ENCODE measurements at places on chromosomes 4 and X.

DNA sequence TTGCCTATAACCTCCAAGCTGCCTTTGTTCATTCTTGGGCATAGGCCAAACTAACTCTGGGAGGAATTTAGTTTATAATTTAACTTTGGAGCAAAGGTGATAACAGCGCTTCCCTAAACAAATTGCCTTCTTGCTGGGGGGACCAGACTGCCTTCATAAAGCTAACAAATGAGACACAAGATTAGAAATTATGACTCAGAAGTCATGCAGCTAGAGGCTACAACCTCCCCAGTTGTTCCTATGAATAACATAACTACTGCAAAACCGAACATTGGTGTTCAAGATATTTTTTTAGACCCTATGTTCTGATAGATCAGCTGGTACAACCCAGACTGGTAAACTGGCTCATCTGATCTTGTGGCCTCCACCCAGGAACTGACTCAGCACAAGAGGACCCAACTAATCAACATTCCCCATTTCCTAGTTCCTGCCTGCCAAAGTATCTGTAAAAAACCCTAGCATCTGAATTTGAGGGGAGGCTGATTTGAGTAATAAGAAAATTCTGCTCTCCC lies 22.0 kb upstream of the TMPRSS11B start:
- DNase-seq: no peak

DNA sequence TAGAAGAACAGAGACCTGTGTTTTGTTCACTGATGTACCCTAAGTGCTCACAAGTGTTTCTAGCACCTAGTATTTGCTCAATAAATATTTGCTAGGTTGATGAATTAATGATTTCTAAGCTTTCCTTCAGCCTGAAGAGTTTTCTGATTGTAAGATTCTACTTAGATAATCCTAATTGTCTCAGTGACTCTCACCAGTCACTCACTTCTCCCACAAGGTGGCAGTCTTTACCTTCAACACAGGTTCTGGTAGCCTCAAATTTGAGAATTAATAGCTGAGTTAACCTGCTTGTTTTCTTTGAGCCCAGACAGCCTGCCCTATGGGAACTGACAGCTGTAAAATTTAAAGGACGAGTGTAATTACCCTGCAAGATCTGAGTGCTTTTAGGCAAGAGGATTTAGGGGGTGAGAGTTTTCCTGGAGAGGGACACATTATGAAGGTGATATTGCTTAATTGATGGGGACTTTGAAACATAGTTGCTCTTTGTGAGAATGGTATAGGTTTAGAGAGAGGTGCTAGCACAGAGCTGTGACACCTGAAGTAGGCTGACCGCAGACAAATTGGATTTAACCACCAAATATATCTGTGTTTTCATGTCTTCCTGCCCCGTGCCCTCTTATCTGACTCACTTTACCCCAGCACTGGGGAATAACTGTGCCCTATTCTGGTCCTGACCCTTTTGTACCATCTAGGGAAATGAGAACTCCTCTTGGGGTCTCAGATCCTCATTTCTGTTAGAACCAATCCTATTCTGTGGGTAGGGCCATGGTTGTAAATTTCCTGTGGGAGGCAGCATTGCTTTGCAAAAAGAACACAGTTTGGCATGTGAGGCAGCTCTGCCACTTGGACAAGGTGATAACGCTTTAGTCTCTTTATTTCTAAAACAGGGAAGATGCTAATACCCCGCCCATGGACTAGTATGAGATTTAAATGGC lies 27.7 kb downstream of the CD38 start:
- peak; percentile 6 for DNase-seq

- DNase-seq: no peak
These were observed 200.4 kb downstream of the TEX13C start for GRCh38 chrX:125520029-125520428.

- no peak for DNase-seq
These were observed 54.5 kb upstream of the BCOR start for GRCh38 chrX:40152173-40152711.

DNA sequence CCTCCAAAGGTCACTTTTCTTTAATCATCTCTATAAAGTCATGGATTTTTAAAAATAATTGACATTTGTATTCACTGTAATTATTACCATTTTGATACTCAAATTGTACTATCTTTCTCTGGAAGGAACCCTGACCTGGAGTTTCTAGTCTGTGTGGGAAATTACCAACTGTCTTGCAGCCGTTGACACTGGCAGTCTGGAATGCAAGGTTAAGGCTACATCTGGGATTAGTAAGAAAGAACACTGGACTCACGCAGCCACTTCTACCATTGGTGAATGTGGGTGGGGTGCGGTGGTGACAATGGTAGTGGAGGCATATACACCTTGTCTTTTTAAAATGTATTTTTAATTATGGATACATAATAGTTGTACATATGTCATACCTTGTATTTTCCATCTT lies 40.9 kb downstream of the EGF start:
- DNase-seq: no peak

GRCh38 chrX:74451450-74452198 lies 30.3 kb downstream of the SLC16A2 start:
- no peak for DNase-seq

GRCh38 chrX:97060020-97060419 lies 176.3 kb downstream of the RPA4 start:
- no peak for DNase-seq

DNA sequence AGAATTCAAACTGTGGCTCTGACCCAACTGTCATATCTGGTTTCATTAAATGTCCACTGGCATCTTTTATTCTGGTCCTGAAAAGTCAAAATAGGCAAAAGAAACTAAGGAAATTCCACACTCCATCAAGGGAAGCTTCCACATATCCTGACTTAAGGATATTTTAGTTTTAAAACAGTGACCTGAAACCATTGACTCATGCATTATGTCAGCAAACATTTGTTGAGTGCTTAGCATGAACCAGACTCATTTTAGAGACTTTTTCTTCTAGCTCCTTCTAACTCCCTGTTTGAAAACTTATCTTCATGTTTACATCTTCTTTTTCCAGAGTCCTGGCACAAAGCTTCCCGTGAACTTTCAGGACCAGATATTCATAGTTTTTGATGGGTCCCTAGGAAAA lies 6.9 kb upstream of the CXCL1 start:
- DNase-seq: no peak

DNA sequence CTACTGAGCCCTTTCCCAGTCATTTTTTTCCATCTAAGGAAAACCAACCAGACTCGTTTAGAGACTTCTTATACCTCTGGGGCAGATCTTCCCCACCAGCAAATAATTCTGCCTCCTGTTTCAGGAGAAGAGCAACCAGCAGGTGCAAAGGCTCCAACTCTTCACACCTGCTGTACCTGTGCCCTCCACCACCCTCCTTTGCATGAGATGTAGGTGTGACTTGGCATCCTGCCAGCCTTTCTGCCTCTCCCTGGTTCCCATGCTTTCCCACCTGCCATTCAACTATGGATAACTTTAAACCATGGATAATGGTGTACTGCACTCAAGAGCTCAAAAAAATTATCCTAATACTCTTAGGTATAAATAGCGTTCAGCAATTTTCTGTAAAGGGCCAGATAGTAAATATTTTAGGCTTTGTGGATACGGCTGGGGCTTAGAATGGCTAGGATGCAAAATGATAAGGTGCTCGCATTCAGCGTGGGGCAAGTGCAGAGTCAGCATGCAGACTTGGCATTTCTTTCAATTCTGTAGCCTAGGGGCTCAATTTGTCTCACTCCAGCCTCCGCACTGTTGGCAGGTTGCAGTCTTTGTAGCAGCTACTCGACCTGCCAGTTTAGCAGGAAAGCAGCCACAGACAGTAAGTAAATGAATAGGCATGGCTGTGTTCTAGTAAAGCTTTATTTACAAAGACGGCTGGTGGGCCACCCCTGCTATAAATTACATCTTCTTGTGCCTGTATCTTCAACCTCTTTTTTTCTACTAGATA lies 79.8 kb downstream of the HCCS start:
- DNase-seq: peak; percentile 57

DNA sequence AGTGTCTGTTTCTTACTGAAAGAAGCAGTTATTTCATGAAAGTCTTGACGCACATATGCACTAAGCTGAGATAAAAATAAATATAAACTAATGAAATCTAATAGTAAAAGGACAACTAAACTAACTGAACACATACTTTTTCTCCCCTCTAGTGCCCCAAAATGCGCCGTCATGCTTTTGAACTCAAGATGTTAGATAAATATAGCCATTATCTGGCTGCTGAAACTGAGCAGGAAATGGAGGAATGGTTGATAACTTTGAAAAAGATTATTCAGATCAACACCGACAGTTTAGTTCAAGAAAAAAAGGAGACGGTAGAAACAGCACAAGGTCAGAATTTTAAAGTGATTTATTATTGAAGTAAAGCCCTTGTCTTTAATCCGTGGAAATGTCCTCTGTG lies 70.2 kb downstream of the DOCK11 start:
- DNase-seq: no peak

DNA sequence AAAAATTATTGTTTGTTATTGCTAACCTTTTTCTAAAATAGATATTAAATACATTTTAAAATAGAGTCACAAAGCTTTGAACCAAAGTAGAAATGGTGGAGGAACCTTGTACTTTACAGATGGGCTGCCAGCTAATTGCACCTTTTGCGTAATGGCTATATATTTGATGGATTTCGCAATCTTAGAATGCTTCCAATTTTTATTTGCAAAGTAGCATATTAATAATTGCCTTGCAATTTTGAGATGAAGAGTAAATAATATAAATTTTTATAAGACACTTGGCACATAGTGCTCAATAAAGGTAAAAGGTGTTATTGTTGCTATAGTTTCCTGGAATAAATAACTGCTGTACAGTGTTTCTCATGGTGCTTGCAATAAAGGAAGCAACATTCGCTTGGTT lies 533.5 kb downstream of the CCSER1 start:
- DNase-seq: no peak

DNA sequence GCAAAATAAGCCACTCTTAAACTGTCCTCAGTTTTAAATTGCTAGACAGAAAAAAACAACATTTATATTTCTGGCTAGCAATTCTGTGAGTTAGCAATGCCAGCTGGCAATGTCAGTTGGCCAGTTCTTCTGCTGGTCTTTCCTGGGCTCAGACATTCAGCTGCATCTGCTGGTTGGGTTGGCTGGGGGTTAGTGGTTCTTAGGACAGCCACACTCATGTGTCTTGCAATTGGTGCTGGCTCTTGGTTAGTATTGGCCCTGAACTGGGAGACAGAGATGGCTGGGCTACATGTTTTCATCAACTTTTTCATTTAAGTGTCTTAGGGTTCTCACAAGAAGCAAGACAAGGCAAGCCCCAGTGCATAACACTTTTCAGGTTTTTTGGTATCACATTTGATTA lies 48.0 kb upstream of the PDLIM5 start:
- DNase-seq: no peak

GRCh38 chr4:95317085-95317793 lies 231.5 kb downstream of the UNC5C start:
- DNase-seq: no peak

DNA sequence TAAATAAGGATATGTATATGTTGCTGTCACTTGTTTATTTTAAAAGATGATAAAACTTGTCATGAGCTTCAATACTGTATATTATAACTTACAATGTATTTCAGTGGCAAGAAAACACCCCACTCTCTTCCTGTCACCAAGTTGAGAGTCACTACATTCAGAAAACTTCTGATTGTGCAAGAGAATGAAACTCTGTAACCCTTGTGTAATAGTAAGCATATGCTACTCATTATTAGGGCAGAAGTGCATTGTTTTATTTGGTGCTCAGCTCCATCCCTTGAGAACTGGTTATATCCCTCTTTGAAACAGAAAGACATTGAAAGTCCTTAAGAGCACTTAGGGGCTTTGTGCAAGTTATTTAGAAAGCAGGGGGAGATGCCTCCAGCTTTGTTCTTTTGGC lies 594.5 kb downstream of the ARAP2 start:
- no peak for DNase-seq

- DNase-seq: no peak
These were observed 53.5 kb downstream of the DCLK2 start for GRCh38 chr4:150131581-150132228.

DNA sequence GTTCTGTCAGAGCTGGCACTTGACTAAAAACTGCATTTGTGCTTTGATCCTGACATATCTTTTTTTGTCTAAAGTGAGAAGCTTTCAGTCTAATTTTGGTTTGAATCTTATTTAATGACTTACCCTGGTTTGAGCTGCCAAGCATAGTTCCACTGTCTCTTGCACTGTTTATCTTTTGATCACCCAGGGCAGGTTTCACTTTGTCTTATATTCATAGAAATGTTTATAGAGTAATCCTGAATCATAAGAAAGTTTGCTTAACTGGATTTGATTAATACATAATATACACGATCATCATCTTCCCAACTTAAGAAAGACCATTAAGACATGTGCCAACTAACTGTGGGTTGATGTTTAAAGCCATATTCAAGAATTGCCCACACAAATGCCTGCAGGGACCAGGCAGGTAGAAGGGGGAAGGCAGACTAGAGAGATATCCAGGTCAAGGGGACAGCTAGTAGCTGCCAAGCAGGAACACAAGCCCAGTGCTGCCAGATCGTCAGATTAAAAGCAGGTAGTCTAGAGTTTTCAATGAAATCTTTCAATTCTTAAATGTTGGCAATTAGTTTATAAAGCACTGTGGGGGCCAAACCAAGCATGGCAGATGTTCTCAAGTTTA lies 1.9 kb downstream of the GK start:
- DNase-seq: no peak

DNA sequence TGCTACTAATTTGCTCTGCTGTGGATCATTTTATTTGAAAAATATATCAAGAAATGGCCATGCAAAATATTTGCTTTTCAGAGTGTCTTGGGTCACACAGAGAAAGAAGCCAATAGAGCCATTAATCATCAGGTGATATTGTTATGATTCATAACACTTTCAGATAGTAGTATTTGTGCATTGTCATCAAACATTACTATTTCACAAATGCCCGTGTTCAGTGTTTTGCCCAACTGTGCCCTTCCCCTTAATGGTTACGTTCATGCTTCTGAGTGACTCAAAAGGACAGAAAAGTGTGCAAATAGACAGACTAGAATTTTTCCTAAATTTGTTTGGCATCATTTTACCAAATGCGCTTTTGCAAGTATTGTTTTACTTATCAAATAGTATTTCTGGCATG lies 46.5 kb downstream of the PHOX2B start:
- DNase-seq: no peak

DNA sequence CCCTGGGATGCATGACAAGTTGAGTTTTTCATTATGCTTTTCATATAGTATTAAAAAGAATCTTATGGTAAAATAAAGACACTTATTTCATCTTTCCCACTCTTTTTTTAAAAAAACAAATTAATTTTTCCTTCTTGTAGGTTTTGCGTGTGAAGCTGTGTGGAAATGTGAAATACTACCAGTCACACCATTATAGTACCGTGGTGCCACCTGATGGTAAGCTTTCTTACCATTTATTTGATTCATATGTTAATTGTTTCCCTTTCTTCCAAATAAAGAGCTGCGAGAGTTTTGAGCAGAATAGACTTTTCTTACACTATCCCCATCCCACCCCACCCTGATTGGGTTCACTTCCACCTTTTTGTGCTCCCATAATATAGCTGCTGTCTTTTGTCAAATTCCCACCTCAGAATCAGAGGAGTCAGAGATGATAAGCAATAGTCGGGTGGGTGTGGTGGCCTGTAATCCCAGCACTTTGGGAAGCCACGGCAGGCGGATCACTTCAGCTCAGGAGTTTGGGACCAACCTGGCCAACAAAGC lies 44.3 kb downstream of the CASP6 start:
- no peak for DNase-seq

All from NCI-H2029 treated with DMSO at 0.1 percent for 48 hours (cell line).